ENCODE measurements at places on chromosomes 4 and X.

GRCh38 chr4:152666946-152667345 lies 12.9 kb downstream of the TMEM154 start:
- DNase-seq = no peak

- DNase-seq = no peak
These were observed 227.6 kb upstream of the HDX start for GRCh38 chrX:84729809-84730208.

- no peak for DNase-seq
These were observed 243.1 kb upstream of the FTHL17 start for GRCh38 chrX:31314921-31315320.

DNA sequence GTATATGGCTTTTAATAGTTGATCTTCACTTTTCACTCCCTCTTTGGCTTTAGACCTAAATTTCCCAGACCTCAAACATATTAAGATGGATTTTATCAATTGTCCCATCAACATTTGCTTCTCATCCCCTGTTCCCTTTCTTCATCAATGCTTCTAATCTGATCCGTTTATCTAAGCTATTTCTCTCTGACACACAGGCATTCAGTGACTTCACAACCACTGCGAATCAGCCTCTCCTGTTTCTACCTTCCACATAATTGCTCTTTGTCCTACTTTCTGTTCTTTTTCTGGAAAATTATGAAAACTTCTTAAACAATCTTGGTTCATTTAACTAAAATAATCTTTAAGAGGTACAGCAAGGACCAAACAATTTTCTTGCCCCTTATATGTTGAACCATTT lies 115.2 kb downstream of the GLRA3 start:
- DNase-seq = no peak

- no peak for DNase-seq
These were observed 77.0 kb downstream of the FBXW7 start for GRCh38 chr4:152458801-152459302.

DNA sequence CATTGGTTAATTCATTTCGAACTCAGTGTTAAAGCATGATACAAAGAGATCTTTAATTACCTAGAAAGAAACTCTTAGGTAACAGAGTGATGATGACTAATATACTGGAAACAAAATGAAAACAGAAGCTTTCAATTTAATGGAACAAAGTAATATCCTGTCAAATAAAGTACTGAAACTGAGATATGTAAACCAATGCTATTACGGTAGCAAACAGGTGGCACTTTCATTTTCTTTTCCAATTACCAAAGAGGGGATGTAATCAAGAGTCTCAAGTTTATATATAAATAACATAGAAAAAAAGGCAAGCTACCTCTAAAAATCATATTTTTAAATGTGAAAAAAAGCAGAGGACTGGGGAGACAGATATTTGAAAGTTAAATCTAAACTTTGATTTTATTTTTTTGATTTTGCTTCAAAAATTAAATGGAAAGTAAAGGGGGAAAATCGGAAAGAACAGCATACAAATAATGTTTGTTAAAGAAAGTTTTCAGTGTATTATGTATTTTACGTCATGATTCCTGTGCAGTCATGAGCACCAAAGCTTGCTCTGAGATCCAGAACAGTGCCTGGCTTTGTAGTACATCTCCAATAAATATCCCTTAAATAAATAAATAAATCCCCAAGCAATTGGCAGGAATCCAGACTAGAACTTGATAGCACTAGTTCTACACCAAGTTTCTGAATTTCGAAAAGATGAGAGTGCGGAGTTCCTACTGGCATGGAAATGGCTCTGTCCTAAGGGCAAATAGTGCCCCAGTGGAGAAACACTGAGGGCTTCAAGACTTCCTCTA lies 25.0 kb upstream of the RAPGEF2 start:
- DNase-seq = no peak

DNA sequence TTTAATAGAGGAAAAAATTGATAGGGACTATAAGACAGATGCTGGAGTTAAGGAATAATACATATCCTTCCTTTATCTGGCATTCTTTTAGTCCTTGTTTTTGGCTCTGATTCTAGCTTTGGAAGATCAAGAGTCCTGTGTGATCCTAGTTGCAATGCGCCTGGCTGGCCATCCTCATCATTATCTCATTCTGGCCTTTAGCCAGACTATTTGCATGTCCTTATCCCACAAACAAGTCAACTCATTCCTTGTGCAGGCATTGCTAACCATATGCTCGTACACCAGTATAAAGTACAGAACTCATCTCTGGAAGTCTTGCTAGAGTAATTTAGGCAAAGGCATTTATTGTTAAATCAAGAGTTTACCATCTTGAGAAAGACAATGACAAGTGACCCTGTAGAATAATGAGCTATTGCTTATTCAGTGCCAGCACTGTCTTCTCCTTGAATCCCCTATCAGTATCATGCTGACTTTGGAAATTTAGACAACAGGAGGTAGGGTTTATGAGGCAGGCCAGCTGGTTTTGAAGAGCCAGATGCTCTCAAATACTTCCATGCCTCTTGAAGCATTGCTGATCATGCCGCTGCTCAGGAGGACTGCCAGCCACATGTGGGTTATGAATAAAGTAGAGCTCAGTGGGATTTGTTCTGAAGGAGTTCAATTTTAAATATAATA lies 1730.3 kb upstream of the TENM3 start:
- no peak for DNase-seq

DNA sequence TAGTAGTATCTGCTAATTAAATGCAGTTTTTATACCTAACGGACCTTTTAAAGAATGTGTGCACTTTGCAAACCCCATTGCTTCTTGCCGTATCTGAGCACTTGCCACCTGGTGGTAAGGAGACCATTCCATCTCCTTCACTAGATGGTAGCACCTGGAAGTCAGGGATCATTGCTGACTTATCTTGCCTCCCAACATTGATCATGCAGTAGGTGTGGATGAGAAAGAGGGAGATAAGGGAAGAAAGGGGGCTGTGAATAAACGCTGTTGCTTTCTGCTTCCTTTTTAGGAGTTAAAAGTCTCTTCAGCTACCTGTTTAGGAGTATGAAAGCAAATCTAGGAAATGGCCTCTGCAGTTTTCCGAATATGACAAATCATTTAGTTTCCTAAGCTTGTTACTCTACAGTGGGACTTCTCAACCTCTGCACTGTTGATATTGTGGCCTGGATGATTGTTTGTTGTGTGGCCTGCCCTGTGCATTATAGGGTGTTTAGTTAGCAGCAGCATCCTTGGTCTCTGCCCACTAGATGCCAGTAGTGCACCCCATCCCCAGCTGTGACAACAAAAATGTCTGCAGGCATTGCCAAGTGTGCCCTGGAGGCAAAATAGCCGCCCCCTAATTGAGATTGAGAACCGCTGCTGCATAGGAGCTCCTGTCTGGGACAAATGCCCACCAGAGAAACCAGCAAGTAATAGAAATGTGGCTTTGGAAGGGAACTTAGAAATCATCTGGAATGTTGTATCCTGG lies 38.8 kb downstream of the GAB1 start:
- no peak for DNase-seq

DNA sequence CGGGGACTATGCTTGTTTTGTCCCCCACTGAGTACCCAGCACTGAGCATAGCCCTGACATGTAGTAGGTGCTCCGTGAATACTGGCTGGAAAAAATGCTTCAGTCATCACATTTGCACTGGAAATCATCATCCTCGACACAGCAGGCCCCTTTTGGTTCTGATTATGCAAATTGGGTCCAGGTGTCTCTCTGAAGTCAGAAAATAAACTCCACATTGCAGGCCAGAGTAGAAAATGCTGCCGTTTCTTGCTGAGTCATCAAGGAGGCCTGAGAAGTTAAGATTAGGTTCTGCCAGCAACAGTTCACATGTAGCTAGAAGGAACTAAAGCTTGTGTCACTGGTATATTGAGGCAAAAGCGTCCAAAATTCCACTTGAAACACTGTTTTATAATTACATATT lies 15.0 kb upstream of the STK32B start:
- DNase-seq = no peak

GRCh38 chr4:25628451-25628850 lies 27.2 kb upstream of the SLC34A2 start:
- no peak for DNase-seq

DNA sequence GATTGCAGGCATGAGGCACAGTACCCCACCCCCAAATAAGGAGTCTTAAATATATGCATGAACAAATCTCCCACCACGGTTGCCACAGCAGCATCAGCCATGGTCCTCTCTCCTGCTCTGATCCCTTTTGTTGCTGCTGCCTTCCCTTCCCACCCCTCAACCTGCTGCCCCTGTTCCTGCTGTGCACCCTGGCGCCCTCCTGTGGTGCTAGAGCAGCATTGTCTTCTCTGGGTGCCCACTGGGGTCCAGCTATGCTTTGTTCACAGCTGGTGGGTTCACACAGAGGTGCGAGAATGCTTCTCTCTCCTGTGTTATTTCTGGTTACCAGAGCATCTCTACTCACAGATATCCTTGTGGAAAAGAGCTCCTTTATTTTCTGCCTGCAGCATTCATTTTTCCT lies 116.2 kb downstream of the GATB start:
- DNase-seq = no peak

GRCh38 chrX:50721764-50722521 lies 92.1 kb downstream of the SHROOM4 start:
- no peak for DNase-seq

- no peak for DNase-seq
These were observed 1673.4 kb upstream of the PCDH7 start for GRCh38 chr4:29046781-29047180.

GRCh38 chr4:74391346-74391745 lies 26.4 kb downstream of the EREG start:
- DNase-seq = no peak

- DNase-seq = no peak
These were observed 18.2 kb upstream of the ANTXR2 start for GRCh38 chr4:80091184-80091583.

GRCh38 chr4:142443469-142443868 lies 402.6 kb downstream of the INPP4B start:
- no peak for DNase-seq

DNA sequence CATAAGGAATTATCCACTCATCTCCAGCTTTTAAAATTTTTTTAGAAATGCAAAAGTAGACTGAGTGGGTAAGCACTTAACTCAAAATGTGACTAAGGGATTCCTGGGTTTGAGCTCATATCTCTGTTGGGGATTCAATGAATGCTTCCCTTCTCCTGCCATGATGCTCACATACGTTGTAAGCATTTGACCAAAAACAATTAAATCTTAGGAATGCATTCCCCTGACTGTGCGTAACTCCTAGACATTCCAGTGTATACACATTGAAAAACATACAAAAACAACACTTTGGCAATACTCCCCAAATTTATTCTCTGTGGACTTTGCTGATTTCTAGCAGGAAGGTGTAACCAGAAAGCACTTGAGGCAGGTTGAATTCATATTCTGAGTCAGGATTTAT lies 29.8 kb downstream of the SPANXA2 start:
- no peak for DNase-seq

Data from chondrocyte (in vitro differentiated cells).